NCI-H345 (cell line): ENCODE measurements at places on chromosomes 11 and 22.

GRCh38 chr11:98564881-98565280, 455.9 kb upstream of the CNTN5 start:
- DNase-seq: no peak

GRCh38 chr11:110272919-110273318, 23.5 kb downstream of the RDX start:
- DNase-seq: no peak

DNA sequence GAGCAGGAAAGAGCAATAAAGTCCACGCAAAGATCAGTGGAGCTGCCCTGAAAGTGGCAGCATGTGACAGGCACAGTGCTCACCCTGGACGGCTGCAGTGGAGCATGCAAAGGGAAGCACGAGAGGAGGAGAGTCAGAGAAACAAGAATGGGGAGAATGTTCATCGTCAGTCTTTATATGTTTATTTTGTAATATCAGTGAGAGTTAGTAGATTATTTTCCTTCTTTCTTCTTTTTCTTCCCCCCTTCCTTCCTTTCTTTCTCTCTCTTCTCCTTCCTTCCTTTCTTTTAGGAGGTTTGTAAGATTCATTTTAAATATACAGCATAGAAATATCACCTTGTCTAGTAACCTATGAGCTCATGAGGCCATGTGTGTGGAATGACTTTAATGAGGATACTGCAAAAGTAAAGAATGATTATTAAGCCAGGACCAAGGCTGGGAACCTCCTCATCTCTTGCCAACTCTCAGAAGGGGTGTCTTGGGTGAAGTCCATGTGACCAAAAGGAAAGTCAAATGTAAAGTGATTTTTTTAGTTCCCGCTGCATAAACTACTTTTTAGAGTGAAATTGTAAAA, 321.1 kb downstream of the AASDHPPT start:
- no peak for DNase-seq

DNA sequence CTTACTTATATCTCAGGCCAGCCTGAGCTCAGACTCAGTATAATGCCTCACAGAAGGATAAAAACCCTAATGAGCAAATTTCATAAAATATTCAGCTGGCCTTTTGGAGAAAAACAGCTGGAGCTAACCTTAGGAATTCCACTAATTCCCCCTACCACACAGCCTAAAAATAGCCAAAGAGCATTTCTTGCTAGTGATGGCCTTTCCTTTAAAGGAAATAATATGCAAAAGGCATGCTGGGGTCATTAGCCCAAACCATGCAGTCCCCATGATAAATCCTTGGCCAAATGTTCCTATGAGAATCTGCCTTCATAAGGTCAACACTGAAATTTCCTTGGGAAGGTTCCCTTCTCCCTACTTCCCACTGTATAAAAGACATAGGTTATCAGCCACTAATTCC, 38.2 kb downstream of the SYTL2 start:
- DNase-seq: no peak
